ENCODE measurements at places on chromosomes 6 and 20.
A peak's percentile ranks its signal among the peaks of the same experiment; 100 is the strongest.

GRCh38 chr6:33717934-33718455 is 6.5 kb upstream of the UQCC2 start:
- peak; percentile 66 for DNase-seq

DNA sequence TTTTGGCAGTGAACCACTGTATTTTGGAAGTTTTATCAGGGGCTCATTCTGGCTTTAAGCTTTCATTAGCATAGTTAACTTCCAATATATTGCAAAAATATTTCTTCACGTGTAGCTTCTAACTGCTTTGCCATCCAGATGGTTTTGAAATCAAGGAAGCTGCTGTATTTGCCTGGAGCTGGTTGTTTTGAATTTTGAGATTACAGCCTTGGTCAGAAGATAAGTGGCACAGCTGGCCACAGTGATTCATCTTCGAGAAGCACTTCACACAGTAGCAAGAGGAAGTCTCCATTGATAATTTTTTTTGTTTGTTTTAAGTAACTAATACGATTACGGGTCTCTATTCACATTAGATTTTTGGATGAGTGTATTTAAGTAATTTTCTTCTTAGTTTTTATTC is 3.8 kb downstream of the APCDD1L start:
- DNase-seq: no peak

DNA sequence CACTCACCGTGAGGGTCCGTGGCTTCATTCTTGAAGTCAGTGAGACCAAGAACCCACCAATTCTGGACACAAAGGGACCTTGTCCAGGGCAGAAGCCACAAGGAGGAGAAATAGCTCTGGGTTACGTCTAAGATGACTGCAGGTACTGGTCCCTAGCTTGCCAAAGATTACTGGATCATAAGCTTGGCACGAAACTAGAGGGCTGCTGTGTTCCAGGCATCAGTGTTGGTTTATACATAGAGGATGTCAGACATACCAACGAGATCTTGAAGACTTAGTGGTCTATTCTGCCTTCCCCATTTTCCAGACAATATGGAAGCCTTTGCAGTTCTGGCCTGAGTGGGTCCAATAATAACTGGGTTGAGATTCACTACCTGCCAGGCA is 175.7 kb downstream of the TBX18 start:
- no peak for DNase-seq

DNA sequence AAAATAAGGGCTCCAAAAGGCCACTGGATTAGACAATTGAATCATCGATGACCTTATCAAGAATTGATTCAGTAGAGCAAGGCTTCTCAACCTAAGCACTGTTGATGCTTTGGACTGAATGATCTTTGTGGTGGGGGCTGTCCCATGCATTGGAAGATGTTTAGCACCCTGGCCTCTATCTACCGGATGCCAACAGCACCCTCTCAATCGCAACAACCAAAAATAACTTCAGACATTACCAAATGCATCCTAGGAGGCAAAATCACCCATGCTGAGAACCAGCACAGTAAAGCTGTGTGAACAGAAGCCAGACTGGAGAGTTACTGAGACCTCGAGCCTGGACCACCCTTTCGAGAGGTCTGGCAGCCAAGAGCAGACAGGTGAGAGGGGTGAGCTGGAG is 67.5 kb downstream of the TBC1D7 start:
- no peak for DNase-seq

GRCh38 chr6:18742406-18742805 is 355.3 kb downstream of the RNF144B start:
- DNase-seq: no peak

- DNase-seq: no peak
Measured at GRCh38 chr20:40110311-40110831, 578.7 kb downstream of the MAFB start.

DNA sequence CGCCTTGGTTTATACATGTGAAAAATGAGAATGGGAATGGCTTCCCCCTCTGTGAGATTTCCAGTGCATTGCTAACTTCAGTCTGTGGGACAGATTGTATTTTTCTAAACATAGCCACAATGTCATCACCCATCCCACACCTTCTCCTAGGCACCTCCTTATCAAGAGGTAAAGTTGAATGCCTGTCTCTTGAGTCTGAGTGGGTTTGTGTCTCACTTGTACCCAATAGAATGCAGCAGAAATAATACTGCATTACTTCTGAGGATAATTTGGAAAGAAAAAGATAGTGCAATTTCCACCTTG is 27.9 kb downstream of the RIN2 start:
- no peak for DNase-seq
